ENCODE measurements at places on chromosomes 2 and 18.

DNA sequence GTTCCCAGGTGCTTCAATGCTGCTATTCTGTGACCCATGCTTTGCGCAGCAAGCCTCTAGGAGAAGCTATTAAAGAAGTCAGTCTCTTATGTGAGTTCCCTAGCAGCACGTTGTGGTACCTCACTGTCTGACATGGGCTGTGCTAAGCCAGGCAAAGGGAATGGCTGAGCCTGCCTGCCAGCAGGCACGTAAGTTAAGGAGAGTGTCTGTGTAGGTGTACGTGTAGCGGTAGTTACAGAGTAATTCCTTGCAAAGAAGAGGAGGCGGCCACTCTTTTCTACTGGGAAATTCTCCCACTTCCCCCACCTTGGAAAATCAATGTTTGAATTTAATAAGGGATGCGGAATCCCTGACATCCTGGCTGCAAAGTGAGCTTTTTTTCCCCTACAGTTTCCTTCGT, 123.5 kb upstream of the LYPD1 start:
- H3K4me1 ChIP-seq: no peaks in the 10 kb centered on the region
- no peaks in the 10 kb centered on the region for H3K27me3 ChIP-seq

- H3K27ac ChIP-seq: no peak overlapping the region
- no peak for DNase-seq
- H3K4me1 ChIP-seq: peaks cover 8% of the 10 kb centered on the region
- peaks cover 15% of the 10 kb centered on the region for H3K36me3 ChIP-seq
These were observed 180.2 kb downstream of the THADA start for GRCh38 chr2:43415592-43415991.

DNA sequence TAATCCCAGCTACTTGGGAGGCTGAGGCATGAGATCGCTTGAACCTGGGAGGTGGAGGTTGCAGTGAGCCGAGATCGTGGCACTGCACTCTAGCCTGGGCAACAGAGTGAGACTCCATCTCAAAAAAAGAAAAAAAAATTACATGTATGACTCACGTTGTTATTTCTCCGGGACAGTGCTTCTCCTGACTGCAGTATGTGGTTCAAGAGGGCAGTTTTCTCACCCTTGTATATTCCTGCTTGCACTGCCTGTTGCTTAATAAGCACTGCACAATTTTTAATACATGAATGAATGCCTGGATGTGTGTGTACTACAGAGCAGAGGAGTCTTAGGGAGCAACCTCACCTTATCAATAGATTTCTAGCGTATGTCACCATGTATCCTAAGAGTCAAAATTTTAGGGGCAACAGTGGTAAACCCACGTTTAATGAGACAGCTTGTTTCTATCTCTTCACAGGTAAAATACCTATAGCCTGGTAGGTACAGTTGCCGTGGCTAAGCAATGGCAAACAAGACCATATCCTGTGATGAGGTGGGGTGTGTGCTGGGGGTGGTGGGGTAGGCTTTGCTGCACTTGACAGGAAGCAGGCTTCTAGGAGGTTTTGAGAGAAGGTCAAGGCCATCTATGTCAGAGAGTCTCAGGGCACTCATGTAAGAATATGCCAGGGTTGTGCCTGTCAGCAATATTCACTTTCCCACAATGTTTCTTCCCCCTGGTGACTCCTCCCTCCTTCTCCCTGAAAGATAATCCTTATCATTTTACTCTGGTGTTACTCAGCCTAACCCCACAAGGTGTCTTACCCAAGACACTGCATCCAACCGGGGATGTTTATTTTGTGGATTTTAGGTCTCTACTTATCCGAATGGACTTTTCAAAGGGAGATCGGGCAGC, 36.9 kb upstream of the MEX3C start:
- H3K36me3 ChIP-seq: no peaks in the 10 kb centered on the region
- DNase-seq: peak; percentile 12

DNA sequence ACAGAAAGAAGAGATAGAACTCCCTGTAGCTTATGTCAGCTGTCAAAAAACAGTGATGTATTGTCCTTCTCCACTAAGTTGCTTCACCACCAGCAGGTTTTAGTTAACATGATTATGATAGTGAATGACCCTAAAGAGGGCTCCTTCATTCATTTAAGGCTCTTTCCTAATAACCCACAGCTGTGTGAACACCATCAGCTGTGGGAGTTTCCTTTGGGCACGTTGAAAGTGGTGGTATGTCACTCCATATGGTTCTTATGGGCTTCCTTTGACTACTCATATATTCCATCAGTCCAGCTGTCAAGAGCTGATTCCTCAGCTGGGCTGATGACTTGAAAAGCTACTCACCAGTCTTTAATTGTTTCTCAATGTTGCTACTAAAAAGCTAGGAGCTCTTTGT, 210.3 kb downstream of the UBE2E3 start:
- no peak overlapping the region for H3K27ac ChIP-seq
- H3K4me1 ChIP-seq: peaks cover 24% of the 10 kb centered on the region
- DNase-seq: no peak
- no peaks in the 10 kb centered on the region for H3K27me3 ChIP-seq

DNA sequence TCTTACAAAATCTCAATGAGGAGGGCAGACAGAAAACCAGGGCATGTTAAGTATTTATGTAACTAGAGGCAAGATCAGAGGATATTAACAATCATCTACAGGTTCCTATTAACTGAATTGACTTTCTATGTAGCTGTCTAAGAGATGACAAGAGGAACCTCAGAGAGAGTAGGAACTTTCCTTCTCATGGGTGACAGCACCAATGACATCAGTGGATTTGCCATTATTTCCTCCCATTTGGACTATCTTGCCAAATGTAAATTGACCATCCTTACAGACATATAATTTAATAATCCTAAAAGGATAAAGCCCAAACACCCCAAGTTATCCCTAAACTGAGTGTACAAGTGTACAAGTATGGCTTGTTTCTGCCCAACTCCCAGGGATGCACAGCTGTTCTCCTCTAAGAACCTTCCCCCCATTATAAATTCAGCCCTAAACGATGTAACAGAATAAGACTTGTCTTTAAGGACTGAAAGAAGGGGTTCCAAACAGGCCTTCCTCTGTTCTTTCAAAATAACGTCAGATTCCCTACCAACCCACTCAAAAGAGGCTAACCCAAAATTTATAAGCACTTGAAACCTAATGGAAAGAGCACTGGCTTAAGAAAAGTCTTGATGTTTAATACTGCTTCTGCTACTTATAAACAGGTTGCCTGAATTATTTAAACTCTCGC, 73.4 kb upstream of the CHAC2 start:
- no peak overlapping the region for H3K27ac ChIP-seq
- H3K36me3 ChIP-seq: peaks cover 27% of the 10 kb centered on the region
- H3K4me1 ChIP-seq: peaks cover 3% of the 10 kb centered on the region
- no peak for DNase-seq
- H3K27me3 ChIP-seq: no peaks in the 10 kb centered on the region
- H3K4me3 ChIP-seq: no peak overlapping the region

DNA sequence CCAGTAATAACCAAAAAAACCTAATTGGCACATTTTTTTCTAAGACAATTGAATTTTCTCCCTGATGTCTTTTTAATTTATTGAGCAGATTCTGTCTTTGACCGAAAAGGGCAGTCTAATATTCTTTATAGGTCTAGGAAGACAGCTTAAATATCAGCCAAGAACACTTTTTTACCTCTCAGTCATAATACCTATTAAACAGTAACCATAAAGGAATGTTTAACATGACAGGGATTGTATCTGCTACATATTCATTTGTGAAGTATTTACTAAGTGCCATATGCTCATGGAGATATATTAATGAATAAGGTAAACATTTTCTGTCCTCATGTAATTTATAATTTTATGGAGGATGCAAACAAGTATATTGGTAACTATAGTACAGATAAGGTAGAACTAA, 3.1 kb upstream of the HTR2B start:
- H3K27ac ChIP-seq: no peak overlapping the region
- no peaks in the 10 kb centered on the region for H3K27me3 ChIP-seq
- H3K4me1 ChIP-seq: peaks cover 18% of the 10 kb centered on the region
- DNase-seq: no peak
- no peaks in the 10 kb centered on the region for H3K36me3 ChIP-seq

DNA sequence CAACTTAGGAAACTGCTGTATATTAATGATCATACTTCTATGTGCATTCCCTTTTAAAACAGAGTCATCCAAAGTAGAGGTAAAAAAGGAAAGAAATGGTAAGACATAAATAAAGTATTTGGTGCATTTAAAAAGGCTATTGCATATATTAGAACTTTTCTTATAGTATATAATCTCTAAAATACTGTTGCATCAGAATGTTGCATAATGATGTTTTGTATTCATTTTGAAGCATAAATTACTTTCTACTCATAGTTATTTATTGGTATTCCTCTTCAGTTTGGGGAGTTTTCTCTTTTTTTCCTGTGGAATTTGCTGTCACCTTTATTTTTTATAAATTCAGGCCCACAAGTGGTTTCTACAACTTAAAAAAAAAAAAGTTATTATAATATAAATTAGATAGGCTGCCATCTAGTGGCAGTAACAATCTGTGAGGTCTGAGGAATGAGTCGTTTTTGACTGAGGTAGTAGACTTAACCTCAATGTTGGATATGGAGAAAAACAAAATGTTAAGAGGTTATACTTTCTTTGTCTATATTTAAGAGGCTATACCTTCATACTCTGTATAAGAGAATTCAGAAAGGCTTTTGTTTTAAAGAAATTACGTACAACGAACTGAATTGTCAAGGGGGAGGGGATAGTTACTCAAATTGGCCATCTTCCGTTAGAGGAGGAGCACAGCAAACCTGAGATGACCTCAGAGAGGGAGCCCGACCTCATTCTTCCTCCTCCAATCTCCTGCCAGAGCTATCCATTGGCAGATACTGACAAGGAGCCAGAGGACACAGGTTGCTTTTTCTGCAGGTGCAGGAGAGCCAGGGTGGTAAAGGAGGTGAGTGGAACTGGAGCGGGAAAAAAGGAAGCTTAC, 23.8 kb downstream of the ANKAR start:
- H3K27ac ChIP-seq: no peak overlapping the region
- DNase-seq: peak; percentile 59
- H3K4me3 ChIP-seq: peak overlapping the region; percentile 25
- no peaks in the 10 kb centered on the region for H3K36me3 ChIP-seq

DNA sequence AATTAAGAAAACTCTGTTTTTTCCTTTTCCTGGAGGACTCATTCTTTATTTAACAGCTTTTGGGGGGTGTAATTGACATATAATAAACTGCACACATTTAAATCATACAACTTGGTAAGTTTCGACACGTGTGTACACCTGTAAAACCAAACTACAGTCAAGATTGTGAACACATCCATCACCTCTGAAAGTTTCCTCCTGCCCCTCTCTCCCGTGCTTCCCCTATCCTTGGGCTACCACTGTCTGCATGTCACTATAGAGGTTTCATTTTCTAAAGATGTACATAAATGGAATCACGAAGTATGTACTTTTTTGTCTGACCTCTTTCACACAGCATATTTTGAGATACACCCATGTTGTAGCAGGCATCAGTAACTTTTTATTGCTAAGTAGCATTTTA, 100.0 kb downstream of the BIN1 start:
- no peak overlapping the region for H3K4me3 ChIP-seq
- no peak for DNase-seq
- no peaks in the 10 kb centered on the region for H3K36me3 ChIP-seq
- H3K27ac ChIP-seq: no peak overlapping the region
- H3K4me1 ChIP-seq: no peaks in the 10 kb centered on the region
- H3K27me3 ChIP-seq: peaks cover 3% of the 10 kb centered on the region

GRCh38 chr2:190250421-190250820, 69.2 kb downstream of the HIBCH start:
- no peak for DNase-seq
- H3K4me3 ChIP-seq: no peak overlapping the region

GRCh38 chr2:231228974-231229529, 30.6 kb downstream of the ARMC9 start:
- no peak for DNase-seq
- H3K4me3 ChIP-seq: no peak overlapping the region
- H3K36me3 ChIP-seq: no peaks in the 10 kb centered on the region
- no peaks in the 10 kb centered on the region for H3K27me3 ChIP-seq
- no peak overlapping the region for H3K27ac ChIP-seq

- peaks cover 22% of the 10 kb centered on the region for H3K4me1 ChIP-seq
- peaks cover 51% of the 10 kb centered on the region for H3K27me3 ChIP-seq
- DNase-seq: no peak
- H3K4me3 ChIP-seq: no peak overlapping the region
These were observed 947 bp downstream of the ZEB2 start for GRCh38 chr2:144518748-144519596.

- H3K36me3 ChIP-seq: peaks cover under 1% of the 10 kb centered on the region
- H3K27me3 ChIP-seq: no peaks in the 10 kb centered on the region
- H3K27ac ChIP-seq: no peak overlapping the region
- no peak for DNase-seq
- H3K4me3 ChIP-seq: no peak overlapping the region
These were observed 22.1 kb downstream of the EHD3 start for GRCh38 chr2:31255911-31256571.

DNA sequence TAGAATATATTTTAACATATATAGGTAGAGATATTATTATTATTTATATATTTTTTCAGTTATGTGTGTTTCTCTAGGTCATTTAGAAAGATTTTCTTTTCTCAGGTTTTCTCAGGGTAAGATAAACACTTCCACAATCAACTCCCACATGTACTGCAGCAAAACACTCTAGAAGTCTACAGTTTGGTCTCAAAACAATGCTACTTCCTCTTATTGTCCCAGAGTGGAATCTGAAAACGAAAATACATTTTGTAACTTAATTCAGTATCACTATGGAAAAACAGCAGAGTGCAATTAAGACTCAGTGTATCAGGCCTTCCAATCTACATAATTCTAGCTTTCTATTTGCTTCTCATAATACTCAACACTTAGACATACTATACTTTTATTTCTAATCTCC, 190.1 kb upstream of the SLC35G4 start:
- H3K4me3 ChIP-seq: no peak overlapping the region
- no peak overlapping the region for H3K27ac ChIP-seq
- H3K4me1 ChIP-seq: no peaks in the 10 kb centered on the region
- H3K27me3 ChIP-seq: no peaks in the 10 kb centered on the region

DNA sequence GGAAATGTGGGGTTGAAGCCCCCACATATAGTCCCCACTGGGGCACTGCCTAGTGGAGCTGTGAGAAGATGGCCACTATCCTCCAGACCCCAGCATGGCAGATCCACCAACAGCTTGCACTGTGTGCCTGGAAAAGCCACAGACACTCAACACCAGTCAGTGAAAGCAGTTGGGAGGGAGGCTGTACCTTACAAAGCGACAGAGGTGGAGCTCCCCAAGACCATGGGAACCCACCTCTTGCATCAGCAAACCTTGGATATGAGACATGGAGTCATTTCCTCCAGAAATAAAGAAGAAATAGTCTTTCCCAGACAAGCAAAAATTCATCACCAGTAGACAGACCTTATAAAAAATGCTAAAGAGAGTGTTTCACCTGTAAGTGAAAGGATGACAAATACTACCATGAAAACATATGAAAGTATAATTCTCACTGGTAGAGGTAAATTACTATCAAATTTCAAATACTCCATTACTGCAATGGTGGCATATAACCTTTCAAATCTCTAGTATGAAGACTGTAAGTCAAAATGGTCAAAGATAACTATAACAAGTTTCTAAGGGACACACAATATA, 152.6 kb upstream of the EPHA4 start:
- H3K36me3 ChIP-seq: no peaks in the 10 kb centered on the region
- no peak overlapping the region for H3K27ac ChIP-seq
- H3K4me1 ChIP-seq: no peaks in the 10 kb centered on the region

GRCh38 chr2:80854831-80855230, 550.3 kb upstream of the LRRTM1 start:
- H3K4me3 ChIP-seq: no peak overlapping the region
- DNase-seq: no peak
- no peak overlapping the region for H3K27ac ChIP-seq
- no peaks in the 10 kb centered on the region for H3K27me3 ChIP-seq

Data from activated naive CD4-positive, alpha-beta T cell treated with anti-CD3 and anti-CD28 coated beads for 36 hours (primary cell).